ENCODE measurements at places on chromosomes 16 and 17.

DNA sequence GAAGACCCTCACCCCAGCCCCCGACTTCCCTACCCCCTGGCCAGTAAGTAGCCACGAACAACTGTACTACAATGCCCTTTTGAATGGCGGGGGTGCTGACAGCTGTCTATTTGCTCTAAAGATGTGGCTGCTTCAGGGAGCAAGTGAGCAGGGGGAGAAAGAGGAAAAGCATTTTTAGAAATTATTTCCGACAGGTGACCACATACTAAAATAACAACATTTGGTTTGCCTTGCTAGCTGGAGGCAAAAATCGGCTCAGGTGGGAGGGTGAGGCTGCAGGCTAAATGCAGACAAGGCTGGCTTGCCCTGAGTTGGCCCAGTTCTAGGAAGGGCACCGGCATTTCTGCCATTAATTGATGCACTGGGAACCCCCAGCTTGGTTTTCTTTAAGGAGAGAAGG lies 188.5 kb downstream of the XYLT1 start:
- no peak for DNase-seq

- no peak for DNase-seq
Observed at GRCh38 chr17:72545766-72546165, 424.9 kb downstream of the SOX9 start.

DNA sequence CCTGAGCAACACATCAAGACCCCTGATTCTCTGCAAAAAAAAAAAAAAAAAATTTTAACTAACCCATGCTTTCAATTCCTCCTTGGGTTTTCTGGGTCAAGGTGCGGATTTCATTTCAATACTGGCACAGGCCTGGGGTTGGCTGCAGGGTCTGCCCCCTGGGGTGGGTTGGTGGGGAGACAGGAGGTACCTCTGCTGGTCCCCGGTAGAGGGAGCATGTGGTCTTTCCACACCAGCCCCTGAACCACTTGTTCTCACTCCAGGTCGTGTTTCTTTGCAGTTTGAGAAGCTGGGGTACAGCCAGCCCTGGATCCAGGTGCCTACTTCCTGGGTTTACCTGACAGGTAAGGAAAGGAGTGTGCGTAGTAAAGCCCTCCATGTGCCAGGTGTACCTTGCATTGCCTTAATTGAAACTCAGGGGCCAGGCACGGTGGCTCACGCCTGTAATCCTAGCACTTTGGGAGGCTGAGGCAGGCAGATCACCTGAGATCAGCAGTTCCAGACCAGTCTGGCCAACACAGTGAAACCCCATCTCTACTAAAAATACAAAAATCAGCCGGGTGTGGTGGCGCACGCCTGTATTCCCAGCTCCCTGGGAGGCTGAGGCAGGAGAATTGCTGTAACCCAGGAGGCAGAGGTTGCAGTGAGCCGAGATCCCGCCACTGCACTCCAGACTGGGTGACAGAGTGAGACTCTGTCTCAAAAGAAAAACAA lies 21.8 kb downstream of the SDR42E2 start:
- no peak for DNase-seq

DNA sequence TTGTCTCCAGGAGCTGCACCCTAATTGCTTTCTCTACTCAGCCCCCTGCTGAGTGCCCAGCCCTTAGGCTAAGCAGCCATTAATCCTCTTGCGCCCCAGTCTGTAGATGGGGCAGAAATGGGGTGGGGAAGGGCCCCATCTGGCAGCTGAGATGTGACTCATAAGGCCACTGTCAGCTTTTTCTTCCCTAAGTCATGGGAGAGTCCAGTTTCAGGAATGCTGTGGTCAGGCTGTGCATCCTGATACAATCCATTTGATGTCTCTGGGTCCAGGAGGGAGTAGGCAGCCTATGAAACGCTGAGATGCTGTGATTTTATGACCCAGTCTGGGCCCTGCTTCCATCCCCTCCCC lies 12.3 kb downstream of the PLXDC1 start:
- no peak for DNase-seq

DNA sequence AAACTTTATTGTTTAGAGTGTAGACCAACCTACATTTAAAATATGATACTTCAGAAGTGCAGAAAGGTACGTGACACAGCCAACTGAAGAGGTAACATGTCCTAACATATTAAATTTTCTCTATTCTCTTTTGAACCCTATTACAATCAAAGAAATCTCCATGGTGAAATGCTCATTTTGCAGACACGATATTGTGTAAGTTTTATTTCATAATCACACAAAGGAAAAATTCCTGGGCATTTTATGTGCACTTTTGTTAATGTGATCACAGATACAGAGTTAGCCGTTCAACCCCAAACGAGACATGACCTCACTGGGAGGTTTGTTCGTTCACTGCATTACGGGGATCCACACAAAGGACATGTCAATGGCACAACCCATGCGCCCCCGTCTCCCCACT lies 21.8 kb downstream of the KCNJ16 start:
- DNase-seq, result no peak

DNA sequence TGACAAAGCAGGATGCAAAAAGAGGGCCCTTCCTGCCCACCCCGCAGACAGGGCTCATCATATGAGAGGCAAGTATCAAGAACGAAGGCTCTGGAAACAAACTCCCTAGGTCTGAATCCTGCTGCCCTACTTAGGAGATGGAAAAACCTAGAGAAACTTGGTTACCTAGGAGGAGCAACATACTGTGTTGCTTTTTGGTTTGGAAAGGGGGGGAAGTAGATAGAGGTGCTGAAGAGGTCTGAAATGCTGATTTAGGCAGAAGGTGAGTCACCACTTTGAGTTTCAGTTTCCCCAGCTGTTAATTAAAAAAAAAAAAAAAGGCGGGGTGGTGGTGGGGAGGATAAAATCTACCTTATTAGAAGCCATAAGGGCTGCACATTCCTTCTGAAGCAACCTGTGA lies 1.5 kb downstream of the N4BP1 start:
- no peak for DNase-seq

- no peak for DNase-seq
Observed at GRCh38 chr16:89544713-89545043, 15.8 kb upstream of the RPL13 start.

DNA sequence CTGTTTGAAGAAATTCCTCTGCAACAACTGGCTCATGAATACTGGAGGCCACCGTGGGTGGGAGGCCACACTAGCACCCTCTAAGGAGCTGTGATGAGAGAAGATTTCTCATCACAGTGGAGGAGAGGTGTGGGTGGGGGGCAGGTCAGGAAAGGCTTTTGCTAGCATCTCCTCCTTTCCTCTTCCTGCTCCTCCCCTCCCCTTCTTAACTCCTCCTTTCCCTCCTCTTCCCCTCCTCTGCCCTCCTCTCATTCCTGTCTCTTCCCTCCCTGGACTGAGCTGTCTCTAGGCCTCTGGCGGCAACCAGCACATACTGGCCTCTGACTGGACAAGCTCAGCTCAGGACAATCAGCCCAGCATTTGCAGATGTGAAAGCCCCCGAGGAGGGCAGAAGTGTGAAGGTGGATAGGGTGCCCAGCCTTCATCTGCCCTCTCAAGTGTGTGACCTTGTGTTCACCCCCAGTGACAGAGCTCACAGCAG lies 19.0 kb upstream of the LHX1 start:
- DNase-seq, result no peak

GRCh38 chr16:69508033-69508755 lies 57.6 kb upstream of the NFAT5 start:
- no peak for DNase-seq

- no peak for DNase-seq
Observed at GRCh38 chr17:60529806-60530205, 3.8 kb upstream of the APPBP2 start.

DNA sequence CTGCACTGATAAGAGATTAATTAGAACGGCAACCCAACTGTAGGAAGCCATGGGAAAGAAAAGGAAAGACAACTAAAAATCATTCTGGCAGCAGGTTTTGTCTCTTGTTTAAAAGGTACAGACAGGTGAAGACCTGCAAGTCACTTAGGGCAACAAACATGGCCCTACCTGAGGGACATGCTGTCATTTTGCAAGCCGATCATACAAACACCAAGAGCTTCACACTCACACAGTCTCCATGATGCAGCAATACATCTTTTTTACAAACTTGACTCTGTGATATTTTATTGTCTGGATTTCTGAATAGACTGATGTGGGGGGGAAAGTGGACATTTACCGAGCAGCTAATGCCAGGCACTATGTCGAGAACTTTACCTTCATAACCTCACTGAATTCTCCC lies 101.8 kb downstream of the PARN start:
- DNase-seq, result no peak

- no peak for DNase-seq
Observed at GRCh38 chr17:46720408-46720807, 98.1 kb downstream of the WNT3 start.

- DNase-seq, result no peak
Observed at GRCh38 chr16:77584205-77584859, 138.0 kb upstream of the NUDT7 start.

DNA sequence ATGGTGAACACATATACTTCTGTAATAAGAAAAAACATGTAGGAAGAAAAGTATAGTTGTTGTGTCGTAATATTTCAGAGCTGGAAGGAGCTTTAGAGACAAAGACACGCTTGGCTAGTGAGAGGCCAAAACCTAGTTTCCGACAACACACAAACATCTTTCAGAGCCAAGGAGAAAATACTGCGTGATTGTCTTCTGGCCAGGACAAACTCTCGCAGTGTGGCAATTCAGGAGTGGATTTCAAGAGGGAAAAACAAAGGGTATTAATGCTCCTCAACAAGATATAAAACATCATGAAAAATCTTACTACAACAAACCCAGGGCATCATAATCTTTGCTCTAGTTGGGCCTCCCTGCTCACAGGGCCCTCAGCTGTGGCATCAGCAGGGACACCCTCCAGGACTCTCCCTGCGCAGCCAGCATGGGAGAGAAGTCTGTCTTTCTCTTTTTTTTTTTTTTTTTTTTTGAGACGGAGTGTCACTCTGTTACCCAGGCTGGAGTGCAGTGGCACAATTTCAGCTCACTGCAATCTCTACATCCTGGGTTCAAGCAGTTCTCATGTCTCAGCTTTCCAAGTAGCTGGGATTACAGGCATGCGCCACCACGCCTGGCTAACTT lies 66.4 kb downstream of the CYB5B start:
- no peak for DNase-seq

DNA sequence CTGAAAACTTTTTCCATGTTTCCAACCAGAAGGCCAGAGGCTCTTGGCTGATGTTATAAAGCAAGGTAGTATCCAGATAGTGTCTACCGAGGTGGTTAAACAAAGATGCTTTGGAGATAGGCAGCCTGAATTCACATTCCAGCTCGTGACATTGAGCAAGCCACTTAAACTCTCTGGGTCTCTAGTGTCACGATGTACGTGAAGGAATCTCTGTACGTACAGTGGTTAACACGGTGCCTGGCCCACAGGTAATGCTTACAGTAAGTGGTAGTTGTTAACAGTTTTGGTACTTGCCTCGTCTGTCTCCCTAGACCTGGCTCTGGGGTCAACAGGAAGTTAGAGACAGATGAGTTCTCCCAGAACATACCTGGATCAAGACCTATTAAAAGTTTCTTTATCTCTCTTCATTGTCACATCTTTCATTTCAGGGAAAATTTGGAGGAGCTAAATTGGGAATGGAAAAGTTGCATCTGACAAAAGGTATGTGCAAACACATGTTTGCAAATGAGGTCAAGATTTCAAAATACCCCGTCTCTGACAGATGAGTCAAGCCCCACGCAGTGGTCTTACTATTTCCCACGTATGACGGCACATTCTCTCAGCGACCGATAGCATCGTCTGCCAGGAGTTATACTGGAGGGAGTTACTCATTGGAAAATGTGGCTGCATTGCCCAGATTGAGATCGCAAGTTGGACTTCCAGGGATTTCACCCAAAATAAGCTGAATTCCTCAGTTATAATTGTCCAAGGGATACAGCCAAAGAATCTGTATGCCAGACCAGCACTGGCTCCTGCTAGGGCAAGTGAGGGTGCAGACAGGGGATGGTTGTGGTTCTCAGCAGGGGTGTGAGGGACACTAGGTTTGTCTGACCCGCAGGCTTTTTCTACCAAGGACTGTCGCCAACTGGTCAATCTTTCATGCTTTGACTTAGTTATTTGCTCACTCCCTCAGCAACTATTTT lies 18.9 kb upstream of the MYH10 start:
- DNase-seq, result no peak

- no peak for DNase-seq
Observed at GRCh38 chr16:65876624-65877023, 489.9 kb upstream of the CDH5 start.

GRCh38 chr17:68020409-68020756 lies 15.2 kb upstream of the KPNA2 start:
- DNase-seq, result peak; percentile 42

DNA sequence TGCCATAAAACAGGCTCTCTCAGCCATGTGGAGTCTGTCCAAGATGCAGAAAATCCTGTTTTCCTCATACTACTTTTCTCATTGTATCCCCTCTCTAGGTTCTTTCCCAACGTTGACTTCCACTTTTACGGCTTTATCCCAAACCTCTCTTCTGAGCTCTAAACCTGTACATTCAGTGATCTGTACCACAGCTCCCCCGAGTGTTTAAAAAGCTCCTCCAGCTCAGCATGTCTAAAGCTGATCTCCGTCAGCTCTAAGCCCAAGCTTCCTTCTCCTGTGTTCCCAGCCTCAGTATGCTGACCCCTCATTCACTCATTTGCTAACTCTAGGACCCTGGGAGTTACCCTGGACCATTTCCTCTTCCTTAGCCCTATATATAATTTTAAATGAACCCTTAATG lies 144.6 kb downstream of the DNAH9 start:
- DNase-seq, result no peak

GRCh38 chr16:68401871-68402747 lies 46.2 kb downstream of the SMPD3 start:
- no peak for DNase-seq

- DNase-seq, result peak; percentile 26
Observed at GRCh38 chr17:16013943-16014407, 14.4 kb downstream of the TTC19 start.

DNA sequence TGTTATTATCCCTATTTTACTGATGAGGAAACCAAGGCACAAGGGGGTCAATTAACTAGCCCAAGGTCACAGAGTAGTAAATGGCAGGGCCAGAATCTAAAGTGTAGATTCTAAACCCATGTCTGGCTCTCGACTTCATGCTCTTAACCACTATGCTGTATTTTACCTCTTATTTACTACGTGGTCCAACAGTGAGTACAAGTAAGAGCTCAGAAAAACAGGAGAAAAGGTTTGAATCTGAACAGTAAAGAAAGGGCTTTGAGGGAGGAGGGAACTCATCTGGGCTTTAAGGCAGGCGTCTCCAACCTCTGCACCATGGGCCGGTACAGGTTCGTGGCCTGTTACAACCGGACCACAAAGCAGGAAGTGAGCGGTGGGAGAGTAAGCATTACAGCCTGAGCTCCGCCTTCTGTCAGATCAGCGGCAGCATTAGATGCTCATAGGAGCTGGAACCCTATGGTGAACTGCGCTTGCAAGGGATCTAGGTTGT lies 62.9 kb downstream of the SMURF2 start:
- no peak for DNase-seq
